ENCODE measurements at places on chromosomes 11 and 22.

- H3K27ac ChIP-seq = no peak overlapping the region
- peaks cover 20% of the 10 kb centered on the region for H3K27me3 ChIP-seq
- no peak for DNase-seq
- no peaks in the 10 kb centered on the region for H3K36me3 ChIP-seq
- H3K4me3 ChIP-seq = no peak overlapping the region
Observed at GRCh38 chr11:114311946-114312345, 15.7 kb downstream of the NNMT start.

- H3K4me1 ChIP-seq = no peaks in the 10 kb centered on the region
- no peaks in the 10 kb centered on the region for H3K27me3 ChIP-seq
Observed at GRCh38 chr11:37277896-37278465, 679.9 kb upstream of the RAG2 start.

- H3K27ac ChIP-seq = peak overlapping the region; percentile 36
- peaks cover 36% of the 10 kb centered on the region for H3K4me1 ChIP-seq
- peak overlapping the region; percentile 70 for H3K4me3 ChIP-seq
Observed at GRCh38 chr11:61293867-61294716, 1.0 kb downstream of the VWCE start.

- peaks cover 54% of the 10 kb centered on the region for H3K4me1 ChIP-seq
- no peak for DNase-seq
- peaks cover 4% of the 10 kb centered on the region for H3K36me3 ChIP-seq
- H3K27me3 ChIP-seq = no peaks in the 10 kb centered on the region
- H3K4me3 ChIP-seq = no peak overlapping the region
Observed at GRCh38 chr22:25759825-25760231, 17.8 kb downstream of the MYO18B start.

- no peaks in the 10 kb centered on the region for H3K4me1 ChIP-seq
- H3K27ac ChIP-seq = no peak overlapping the region
- peaks cover 2% of the 10 kb centered on the region for H3K27me3 ChIP-seq
- DNase-seq = no peak
- no peaks in the 10 kb centered on the region for H3K36me3 ChIP-seq
Observed at GRCh38 chr11:105229257-105229656, 89.7 kb upstream of the CARD18 start.

DNA sequence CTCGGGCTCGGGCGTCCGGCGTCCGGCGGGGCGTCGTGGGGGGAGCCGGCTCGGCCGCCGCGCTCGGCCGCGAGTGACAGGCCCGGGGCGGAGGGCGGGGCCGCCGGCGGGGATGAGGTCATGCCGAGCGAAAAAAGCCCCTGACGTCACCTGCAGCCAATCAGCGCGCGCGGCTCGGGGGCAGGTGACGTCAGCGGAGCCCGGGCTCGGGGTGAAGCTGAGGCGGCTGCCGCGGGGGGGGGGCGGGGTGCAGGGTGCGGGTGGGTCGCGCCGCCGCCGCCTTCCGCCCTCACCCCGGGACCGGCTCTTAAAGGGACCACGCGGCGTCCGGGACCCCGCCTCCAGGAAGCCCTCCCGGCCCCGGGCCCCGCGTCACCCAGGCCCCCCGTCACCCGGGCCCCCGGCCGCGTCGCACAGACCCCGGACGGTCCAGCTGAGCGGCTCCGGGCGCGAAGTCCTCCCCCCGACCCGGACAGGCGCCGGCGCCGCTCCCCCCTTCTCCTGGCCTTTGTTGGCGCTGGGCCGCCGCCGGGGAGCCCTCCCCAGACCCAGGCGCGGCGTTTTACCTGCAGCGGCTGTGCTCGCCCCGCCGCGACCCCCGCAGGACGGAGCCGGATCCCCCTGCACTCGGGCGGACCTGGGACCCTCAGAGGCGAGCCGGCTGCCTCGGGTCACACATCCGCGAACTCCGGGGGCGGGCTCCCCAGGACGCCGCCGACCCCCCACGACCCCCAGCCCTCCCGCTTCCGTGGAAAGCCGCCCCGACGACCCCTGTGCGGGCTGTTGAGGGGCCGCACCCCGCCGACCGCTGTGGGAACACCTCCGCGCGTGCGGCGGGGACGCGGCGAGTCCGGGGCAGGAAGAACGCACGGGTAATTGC is at the start of gene DUSP8:
TSS of gene DUSP8 (minus strand) at position 75 of the 880 bp plus-strand sequence. CDS start 6,445 bp downstream, outside the sequence.
- H3K36me3 ChIP-seq = no peaks in the 10 kb centered on the region
- H3K27me3 ChIP-seq = peaks cover 33% of the 10 kb centered on the region
- H3K4me3 ChIP-seq = no peak within 1 kb of the TSS
- peak; percentile 89 for DNase-seq
- no peak within 1 kb of the TSS for H3K27ac ChIP-seq
- H3K4me1 ChIP-seq = peaks cover 11% of the 10 kb centered on the region

DNA sequence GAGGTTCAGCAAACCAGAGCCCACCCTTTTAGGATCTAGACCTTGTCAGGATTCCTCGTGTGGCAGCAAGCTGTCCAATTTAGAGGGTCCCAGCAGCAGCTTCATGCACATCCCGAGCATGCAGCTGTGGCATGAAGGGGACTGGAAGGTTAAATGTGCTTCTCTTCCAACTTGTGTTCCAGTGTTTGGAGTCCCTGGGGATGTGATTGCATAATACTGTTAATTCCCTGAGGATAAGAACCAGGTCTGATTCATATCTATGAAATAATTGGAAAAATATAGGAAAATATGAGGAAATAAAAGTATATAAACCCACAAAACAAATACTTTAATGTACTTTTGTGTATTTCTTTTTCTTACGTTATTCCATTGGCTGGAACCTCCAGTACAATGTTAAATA is 130.5 kb downstream of the MORC2 start:
- H3K36me3 ChIP-seq = no peaks in the 10 kb centered on the region
- DNase-seq = no peak
- no peak overlapping the region for H3K4me3 ChIP-seq
- H3K4me1 ChIP-seq = no peaks in the 10 kb centered on the region

- H3K4me3 ChIP-seq = no peak overlapping the region
- DNase-seq = no peak
- no peak overlapping the region for H3K27ac ChIP-seq
Observed at GRCh38 chr11:109762546-109762945, 330.6 kb upstream of the ZC3H12C start.

DNA sequence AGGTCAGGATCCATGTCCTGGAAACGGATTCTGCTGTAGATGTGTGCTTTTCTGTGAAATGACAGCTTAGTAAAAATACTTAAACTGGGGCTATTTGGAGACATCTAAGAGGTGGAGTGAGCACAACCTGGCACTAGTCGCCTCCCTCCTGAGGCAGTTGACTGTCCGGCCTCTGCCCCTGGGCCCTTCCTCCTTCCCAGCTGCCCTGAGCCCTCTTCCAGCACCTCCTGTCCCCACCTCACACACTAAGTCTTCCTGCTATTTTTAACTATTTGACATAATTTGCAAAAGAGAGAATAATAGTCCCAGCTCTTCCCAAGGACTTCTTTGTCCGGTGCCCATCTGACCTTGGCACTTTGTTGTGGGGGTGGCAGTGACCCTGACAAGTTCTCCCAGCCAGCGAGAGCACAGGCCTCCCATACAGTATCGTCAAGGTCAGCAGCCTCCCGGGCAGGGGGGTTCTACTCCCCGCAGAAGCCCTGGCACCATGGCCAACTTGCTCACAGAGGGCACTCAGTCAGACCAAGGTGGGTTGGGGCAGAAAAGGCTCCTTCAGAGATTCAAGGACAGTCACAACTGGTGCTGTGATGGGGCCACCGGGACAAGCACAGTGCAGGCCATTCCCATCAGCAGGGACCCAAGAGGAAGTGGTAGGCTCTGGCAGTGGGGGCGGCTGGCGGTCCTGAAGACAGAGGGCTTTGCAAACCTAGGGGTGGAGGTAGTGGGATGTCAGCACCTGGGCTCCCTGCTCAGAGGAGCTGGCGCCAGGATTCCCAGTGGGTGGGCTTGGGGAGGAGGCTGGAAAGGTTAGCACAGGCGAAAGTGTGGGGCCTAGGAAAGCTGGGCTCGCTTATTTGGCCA is 5.5 kb upstream of the NEAT1 start:
- peak overlapping the region; percentile 97 for H3K27ac ChIP-seq
- H3K4me1 ChIP-seq = peaks cover 49% of the 10 kb centered on the region
- peak; percentile 28 for DNase-seq
- no peaks in the 10 kb centered on the region for H3K36me3 ChIP-seq

DNA sequence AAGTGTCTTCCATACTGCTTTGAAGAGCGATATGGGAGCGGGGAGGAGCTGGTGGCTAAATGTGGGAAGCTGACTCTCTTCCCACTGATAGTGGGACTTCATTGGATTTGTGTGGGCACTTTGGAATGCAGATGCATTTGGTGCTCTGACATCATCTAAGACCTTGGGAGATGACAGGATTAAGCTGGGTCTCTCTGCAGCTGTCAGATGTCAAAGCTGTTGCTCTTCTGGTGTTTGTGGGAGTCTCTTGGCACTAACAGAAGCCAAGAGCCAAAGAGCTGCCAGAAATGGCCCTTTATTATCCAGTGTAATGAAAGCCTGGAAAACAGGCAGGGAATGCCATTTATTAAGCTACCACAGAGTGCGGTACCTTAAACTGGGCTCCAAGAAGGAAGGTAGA is 20.6 kb downstream of the GRAMD1B start:
- H3K36me3 ChIP-seq = peaks cover 15% of the 10 kb centered on the region
- H3K27me3 ChIP-seq = no peaks in the 10 kb centered on the region
- H3K4me1 ChIP-seq = peaks cover 69% of the 10 kb centered on the region

GRCh38 chr11:86588566-86589090 is 83.8 kb downstream of the ME3 start:
- H3K27me3 ChIP-seq = no peaks in the 10 kb centered on the region
- no peak overlapping the region for H3K4me3 ChIP-seq
- H3K36me3 ChIP-seq = peaks cover 3% of the 10 kb centered on the region
- DNase-seq = no peak
- no peak overlapping the region for H3K27ac ChIP-seq

DNA sequence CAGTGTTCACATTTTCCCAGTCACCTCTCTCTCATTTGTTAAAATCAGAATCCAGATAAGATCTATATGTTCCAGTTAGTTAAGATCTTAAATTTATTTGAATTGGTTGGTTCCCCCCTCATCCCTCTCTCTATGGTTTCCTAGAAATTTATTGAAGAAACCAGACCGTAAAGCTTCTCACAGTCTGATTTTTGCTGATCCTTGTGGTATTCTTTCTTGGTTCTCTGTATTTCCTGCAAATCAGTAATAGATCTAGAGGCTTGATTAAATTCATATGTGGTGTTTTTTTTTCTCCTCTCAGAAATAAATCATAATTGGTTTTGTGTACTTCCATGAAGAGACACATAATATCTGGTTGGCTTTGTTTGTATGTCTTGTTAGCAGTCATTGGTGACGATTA is 147.5 kb downstream of the TMEM135 start:
- no peaks in the 10 kb centered on the region for H3K4me1 ChIP-seq
- peaks cover 5% of the 10 kb centered on the region for H3K36me3 ChIP-seq
- H3K27me3 ChIP-seq = no peaks in the 10 kb centered on the region
- no peak overlapping the region for H3K27ac ChIP-seq
- no peak for DNase-seq

- no peak overlapping the region for H3K27ac ChIP-seq
- H3K27me3 ChIP-seq = no peaks in the 10 kb centered on the region
- no peak for DNase-seq
- H3K36me3 ChIP-seq = peaks cover 4% of the 10 kb centered on the region
- H3K4me1 ChIP-seq = no peaks in the 10 kb centered on the region
Observed at GRCh38 chr11:3109434-3109833, 52.2 kb upstream of the CARS1 start.

- DNase-seq = no peak
- peaks cover 6% of the 10 kb centered on the region for H3K27me3 ChIP-seq
- no peak overlapping the region for H3K4me3 ChIP-seq
- H3K27ac ChIP-seq = no peak overlapping the region
Observed at GRCh38 chr11:69468221-69468620, 13.2 kb upstream of the LINC01488 start.

DNA sequence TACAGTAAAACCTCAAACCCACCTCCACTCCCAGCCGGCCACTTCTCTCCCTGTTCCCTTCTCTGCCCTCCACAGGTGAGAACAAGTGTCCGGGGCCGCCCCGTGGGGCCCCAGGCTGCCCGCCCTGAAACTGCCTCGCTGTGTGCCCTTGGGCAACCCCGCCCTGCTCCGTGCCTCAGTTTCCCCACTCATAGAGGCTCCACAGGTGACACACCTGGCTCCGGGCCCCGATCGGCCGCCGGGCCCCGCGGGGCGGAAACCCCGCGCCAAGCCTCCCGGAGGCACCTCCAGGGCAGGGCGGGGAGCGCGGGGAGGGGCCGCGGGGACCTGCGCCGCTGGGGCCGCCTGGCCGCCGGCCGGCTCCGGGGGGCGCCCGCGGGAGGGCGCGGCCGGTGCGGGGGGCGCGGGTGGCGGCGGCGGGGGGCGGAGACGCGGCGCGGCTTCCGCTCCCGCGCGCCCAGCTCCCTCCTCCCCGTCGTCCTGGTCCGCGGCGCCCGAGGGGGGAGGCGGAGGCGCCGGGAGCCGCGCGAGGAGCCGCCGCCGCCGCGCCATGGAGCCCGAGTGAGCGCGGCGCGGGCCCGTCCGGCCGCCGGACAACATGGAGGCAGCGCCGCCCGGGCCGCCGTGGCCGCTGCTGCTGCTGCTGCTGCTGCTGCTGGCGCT is at the start of gene LRP5:
TSS of gene LRP5 (plus strand) at position 475 of the 663 bp plus-strand sequence. CDS start at position 599, 124 bp downstream.
- peaks cover 4% of the 10 kb centered on the region for H3K27me3 ChIP-seq
- peak within 1 kb of the TSS; percentile 85 for H3K27ac ChIP-seq
- H3K4me1 ChIP-seq = peaks cover 53% of the 10 kb centered on the region
- DNase-seq = no peak
- peaks cover 7% of the 10 kb centered on the region for H3K36me3 ChIP-seq

- H3K4me1 ChIP-seq = peaks cover 7% of the 10 kb centered on the region
- no peak for DNase-seq
- no peak overlapping the region for H3K4me3 ChIP-seq
- peaks cover 64% of the 10 kb centered on the region for H3K36me3 ChIP-seq
Observed at GRCh38 chr11:47485107-47485506, 36.2 kb upstream of the RAPSN start.

DNA sequence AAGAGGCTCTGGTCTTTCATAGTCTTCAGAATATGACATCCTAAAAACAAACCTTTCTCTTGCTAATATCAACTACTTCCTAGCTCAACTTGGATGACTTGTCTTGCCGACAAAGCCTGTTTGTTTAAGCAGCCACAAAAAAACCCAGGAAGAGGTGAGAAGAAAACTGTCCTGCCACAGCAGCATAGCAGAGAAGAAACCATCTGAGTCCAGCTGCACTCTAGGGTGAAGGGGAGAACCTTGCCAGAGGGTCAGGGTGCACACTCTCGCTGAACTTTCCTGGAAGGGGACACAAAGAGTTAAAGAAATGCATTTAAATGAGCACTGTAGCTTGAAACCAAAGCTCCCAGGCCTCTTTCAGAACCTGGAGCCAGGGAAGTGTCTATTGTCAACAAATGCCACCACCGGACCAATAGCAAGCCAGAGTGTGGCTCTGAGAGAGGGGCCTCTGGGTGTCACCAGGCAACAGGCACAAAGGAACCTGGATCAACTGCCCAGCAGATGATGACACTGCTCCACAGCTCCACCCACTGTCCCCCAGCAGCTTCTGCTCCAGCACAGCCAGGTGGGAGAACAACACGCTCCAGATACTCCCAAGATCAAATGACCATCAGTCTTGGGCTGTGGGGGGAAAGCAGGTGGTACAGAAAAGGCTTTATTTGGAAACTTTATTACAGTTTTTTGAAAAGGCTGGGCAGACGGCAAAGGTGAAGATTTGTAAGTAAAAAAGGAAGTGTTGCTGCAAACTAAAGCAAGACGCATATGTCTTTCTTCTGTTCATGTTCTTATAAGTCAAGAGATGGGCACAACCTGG is 105.7 kb downstream of the RASSF10 start:
- H3K4me3 ChIP-seq = no peak overlapping the region
- H3K27me3 ChIP-seq = peaks cover 27% of the 10 kb centered on the region
- no peaks in the 10 kb centered on the region for H3K36me3 ChIP-seq
- H3K27ac ChIP-seq = no peak overlapping the region
- peaks cover 14% of the 10 kb centered on the region for H3K4me1 ChIP-seq
